ENCODE measurements at places on chromosomes 11 and 22.

- no peak for DNase-seq
Measured at GRCh38 chr22:23737696-23738095, 13.2 kb downstream of the ZNF70 start.

DNA sequence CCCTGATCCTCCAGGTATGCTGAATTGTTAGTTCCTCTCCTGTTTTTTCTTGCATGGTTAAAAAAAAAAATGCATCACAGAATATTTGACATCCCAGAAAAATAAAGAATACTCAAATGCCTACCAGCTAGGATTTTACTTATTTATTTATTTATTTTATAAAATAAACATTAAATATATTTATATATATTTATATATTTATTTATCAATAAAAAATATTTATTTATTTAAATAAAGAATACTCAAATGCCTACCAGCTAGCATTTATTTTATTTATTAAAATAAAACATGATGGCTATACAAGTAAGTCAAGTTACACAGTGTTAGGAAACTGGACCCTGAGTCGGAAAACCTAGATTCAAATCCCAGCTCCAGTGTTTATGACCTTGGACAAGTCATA, 164.1 kb downstream of the NAV2 start:
- DNase-seq: no peak

DNA sequence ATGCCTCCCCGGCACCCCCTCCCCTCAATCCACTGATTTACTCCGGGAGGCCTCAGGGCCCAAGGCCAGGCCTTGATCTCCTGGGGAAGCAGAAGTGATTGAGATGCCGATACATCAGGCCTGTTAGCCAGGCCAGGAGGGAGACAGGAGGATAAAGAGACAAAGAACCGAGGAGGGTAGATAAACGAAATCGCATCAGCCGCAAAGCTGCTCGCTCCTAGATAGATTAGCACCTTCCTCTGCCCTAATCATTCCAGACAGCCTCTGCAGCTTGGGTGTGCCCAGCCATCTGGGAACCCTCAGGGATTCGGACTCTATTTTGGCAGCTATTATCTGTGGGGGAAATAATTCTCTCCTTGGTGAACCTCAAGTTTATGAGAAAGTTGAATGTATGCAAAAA, 121.2 kb downstream of the ABTB2 start:
- DNase-seq: no peak

DNA sequence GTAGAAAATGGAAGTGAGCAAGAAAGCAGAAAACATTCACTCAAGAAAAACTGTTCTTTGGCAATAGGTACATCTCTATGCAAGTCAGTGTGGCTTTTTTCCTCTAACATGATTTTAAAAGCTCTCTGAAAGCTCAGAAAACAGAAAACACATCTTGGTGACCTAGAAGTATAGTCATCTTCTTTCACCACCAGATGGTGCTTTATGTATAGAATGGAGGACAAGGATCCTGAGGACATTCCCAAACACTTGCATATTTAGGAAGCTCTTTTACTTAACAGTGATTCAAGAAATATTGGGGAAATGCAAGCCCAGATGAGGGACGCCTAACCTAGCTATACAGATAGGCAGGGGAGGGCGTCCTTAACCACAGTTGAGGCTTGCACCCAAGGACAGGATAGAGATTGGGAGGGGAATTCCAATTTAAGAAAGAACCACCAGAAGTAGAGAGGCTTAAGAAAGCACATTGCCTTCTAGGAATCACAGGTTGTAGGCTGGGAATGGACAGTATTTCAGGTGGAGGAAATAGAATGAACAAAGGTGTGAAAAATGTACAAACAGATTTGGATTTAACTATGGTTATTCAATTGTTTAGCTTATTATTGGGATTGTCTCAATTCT, 13.8 kb upstream of the CCDC81 start:
- DNase-seq: peak; percentile 12

- no peak for DNase-seq
Measured at GRCh38 chr22:47195156-47195483, 432.7 kb downstream of the TBC1D22A start.

DNA sequence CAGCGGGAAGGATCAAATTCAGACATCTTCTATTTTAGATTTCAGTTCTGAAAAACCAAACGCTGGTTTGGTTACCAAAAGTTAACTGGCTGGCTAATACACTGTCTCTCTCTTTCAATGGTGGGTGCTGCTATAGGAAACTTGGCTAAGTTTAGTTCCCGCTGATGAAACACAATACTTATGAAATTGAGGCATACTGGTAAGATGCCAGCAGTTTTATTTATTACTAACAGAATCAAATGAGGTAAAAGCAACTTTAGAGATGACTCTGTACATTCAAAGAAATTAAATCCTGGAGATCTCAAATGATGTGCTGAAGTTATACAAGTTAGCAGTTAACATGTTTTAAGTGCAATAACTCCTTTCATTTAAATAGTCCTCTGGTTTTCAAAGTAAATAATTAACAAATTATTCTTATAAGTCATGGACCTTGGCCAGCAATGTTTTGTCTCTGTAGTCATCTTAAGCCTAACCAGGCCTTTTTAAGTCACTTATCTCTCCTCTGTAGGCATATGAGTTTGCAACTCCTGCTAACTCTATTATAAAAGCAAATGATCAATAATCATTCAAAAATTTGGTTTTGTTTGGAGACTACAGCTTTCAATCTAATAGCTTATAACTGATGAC, 54.8 kb downstream of the PAK1 start:
- DNase-seq: peak; percentile 44

- DNase-seq: no peak
Measured at GRCh38 chr11:108933630-108934029, 268.8 kb downstream of the DDX10 start.

DNA sequence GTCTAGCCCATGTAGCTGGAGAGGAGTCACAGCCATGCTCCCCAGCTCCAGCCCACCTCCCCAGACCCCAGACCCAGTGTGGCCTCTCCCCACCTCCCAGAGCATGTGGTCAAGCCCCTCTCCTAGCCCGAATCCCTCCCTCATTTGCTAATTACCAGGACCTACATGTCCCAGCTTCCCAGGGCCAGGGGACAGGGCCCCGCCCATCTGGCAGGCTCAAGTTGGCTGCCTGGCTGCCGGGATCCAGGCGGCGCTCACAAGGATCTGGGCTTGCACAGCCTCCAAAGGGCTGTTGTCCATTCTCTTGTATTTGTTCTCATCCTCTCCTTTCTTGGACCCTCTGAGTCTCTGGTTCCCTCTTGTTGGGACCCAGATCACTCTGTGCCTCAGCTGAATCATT, 4.6 kb upstream of the MIF start:
- DNase-seq: no peak

DNA sequence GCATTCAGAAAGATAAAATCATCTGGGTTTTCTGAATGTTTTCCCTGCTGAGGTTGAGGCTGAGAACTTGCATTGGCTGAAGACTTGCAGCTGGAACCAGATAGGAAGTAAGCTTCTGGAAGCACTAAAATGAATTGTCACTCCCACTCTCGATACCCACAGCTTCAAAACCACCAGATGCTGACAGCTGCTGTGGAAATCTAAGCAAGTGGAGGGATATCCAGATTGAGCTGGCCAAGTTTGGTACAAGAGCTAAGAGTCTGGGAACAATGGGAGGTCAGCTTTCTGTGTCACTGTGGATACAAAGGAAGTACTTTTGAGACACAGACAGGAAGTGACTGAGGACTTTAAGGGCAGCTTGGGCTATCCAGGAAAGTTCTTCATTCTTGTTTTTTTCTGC, 51.3 kb upstream of the CD44 start:
- peak; percentile 75 for DNase-seq

- DNase-seq: no peak
Measured at GRCh38 chr22:20404881-20405280, 10.9 kb downstream of the ZNF74 start.

- no peak for DNase-seq
Measured at GRCh38 chr22:33893512-33893911, 26.8 kb downstream of the LARGE1 start.

Data from suppressor macrophage treated with lipopolysaccharide for 1 hour (primary cell).